Thyroid gland (tissue), 4 donors: ENCODE measurements at places on chromosomes 11 and 22. TPM values are rescaled to one million over a fixed set of nuclear protein-coding genes. Genes with fewer than 3 reads are reported as not detected.

DNA sequence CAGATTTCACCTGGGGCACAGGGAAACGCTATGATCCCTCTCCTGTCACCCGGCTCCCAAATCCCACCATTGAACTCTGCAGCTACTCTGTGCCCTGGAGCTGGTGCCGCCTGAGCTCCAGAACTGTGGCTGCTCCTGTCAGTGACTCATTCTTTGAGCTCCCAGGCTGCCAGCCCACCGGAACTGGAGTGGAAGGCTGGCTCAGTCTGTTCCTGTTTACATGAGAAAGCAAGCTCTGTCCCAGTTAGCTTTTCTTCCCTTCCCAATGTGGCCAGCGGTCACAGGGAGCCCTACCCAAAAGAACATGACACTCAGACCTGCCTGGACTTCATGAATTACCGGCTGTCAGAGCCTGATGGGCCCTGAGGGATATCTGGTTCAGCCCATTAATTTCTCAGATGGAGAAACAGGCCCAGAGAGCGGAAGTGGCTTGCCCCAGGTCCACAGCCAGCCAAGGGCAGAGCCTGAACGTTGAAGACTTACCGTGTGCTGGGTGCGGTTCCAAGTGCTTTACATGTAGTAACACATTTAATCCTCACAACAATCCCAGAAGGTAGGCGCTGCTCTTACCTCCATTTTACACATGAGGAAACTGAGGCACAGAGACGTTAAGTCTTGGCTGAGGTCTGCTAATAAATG is 23.8 kb upstream of the IGSF22 start:
- H3K36me3 ChIP-seq: no peaks in the 10 kb centered on the region
- DNase-seq: no peak
- H3K27me3 ChIP-seq: no peaks in the 10 kb centered on the region
- no peak overlapping the region for H3K4me3 ChIP-seq

GRCh38 chr22:29716814-29717545 is 2.8 kb upstream of the CABP7 start:
- H3K27me3 ChIP-seq: peaks cover 4% of the 10 kb centered on the region
- no peak overlapping the region for H3K27ac ChIP-seq
- H3K4me3 ChIP-seq: no peak overlapping the region
- DNase-seq: peak; percentile 77
- H3K36me3 ChIP-seq: no peaks in the 10 kb centered on the region

GRCh38 chr11:91433284-91434010 is 791.2 kb upstream of the FAT3 start:
- H3K27me3 ChIP-seq: no peaks in the 10 kb centered on the region
- H3K36me3 ChIP-seq: no peaks in the 10 kb centered on the region
- DNase-seq: no peak
- no peak overlapping the region for H3K27ac ChIP-seq
- H3K4me3 ChIP-seq: no peak overlapping the region
- H3K4me1 ChIP-seq: no peaks in the 10 kb centered on the region

Gene PRPF19
- 53.3 TPM for total RNA-seq

Gene CABP4
- total RNA-seq: not detected

DNA sequence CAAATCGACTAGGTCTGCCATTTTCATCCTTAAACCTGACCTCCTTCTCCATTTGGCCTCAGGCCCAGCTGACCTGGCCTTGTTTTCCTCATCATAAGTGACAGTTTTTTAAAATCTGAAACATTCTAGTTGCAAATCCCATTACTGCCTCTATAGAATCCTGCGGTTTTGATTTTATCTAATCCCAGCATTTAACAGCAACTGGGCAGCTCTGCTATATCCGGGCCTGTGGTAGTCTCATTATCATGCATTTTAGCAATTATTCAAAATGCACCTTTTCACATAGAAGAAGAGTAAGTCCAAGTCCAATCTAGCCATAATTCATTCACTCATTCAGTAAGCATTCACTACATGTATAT is 28.6 kb upstream of the BIRC3 start:
- no peaks in the 10 kb centered on the region for H3K36me3 ChIP-seq
- peaks cover 10% of the 10 kb centered on the region for H3K4me1 ChIP-seq
- H3K27me3 ChIP-seq: no peaks in the 10 kb centered on the region
- no peak for DNase-seq

GRCh38 chr11:9573775-9574621 is 528 bp downstream of the WEE1 start:
- H3K36me3 ChIP-seq: no peaks in the 10 kb centered on the region
- H3K4me3 ChIP-seq: peak overlapping the region; percentile 44
- no peaks in the 10 kb centered on the region for H3K27me3 ChIP-seq
- DNase-seq: peak; percentile 37

DNA sequence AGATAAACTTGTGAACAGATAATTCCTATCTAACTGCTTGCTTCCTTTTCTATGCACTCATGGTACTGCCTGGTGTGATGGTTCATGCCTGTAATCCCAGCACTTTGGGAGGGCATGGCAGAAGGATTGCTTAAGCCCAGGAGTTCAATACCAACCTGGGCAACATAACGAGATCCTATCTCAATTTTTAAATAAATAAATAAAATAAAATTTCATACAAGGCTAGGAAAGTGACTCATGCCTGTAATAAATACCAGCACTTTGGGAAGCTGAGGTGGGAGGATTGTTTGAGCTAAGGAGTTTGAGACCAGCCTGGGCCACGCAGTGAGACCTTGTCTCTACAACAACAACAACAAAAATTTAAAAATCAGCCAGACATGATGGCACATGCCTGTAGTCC is 166.6 kb downstream of the COMMD9 start:
- no peaks in the 10 kb centered on the region for H3K36me3 ChIP-seq
- no peaks in the 10 kb centered on the region for H3K27me3 ChIP-seq
- no peak overlapping the region for H3K27ac ChIP-seq
- no peak for DNase-seq

DNA sequence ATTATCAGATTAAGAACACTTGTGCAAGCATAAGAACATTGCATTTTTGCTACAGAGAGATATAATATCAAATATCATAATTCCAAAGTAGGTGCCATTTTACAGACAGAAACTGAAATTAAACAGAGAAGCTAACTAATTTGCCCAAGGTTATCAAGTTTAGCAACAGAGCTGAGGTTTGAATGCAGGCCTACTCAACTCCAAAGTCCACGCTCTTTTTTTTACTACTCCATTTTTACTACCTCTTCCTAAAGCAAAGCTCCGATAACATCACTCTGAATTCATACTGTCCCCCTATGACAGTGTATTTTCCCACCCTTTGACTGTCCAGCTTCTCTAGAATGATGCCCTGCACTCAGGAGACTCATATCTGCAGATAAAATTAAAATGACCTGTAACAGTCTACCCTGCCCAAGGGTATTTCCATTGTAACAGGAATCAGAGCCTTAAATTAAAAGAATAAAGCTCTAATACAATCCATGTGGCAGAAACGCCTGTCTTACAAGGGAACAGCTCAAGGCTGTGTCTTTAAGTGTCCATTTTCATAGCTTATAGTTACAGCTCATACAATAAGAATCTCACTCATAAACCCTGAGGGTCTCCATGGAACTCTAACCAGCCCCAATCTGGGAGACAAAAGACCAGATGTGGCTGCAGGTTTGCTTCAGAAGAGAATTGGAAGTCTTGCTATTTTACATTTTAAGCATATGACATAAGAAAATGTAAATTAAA is 36.8 kb downstream of the ALG9 start:
- H3K27me3 ChIP-seq: no peaks in the 10 kb centered on the region
- H3K36me3 ChIP-seq: peaks cover 16% of the 10 kb centered on the region
- H3K4me3 ChIP-seq: no peak overlapping the region

Gene MRGPRX4
- not detected for total RNA-seq
